ENCODE measurements at places on chromosomes 7 and 10.

GRCh38 chr10:113875212-113875611 lies 20.8 kb downstream of the NHLRC2 start:
- no peak for DNase-seq

GRCh38 chr10:85622425-85622824 lies 744.2 kb downstream of the GRID1 start:
- DNase-seq = no peak

GRCh38 chr10:4177791-4178190 lies 392.8 kb upstream of the KLF6 start:
- no peak for DNase-seq

DNA sequence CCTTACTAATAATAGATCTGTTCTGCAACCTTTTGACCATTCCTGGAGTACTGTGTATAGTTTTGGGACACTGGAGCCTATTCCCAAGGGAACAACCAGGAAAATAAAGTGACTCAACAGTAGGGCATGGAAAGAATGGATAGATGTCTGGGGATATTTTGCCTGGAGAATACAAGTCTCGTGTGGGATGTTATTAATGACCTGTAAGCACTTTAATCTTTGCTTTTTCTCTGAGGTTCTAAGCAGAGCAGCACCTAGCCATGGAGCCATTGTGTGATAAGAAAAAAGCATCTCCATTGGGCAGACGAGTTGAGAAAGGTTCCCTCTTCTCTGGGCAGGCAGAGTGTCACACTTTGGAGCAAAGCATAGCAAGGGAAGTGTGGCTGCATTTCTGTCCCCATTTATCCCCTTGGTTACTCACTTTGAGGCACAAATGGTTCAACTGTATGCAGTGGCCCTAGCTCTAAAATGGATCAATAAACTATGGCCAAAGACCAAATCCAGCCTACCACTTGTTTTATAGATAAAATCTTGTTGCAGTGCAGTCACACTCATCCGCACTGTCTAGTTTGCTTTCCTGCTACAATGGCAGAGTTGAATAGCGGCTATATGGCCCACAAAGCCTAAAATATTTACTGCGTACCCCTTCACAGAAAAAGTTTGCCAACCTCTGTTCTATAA lies 21.0 kb upstream of the CCDC71L start:
- DNase-seq = no peak

- DNase-seq = no peak
Observed at GRCh38 chr7:148204639-148205304, 385.8 kb upstream of the C7orf33 start.

DNA sequence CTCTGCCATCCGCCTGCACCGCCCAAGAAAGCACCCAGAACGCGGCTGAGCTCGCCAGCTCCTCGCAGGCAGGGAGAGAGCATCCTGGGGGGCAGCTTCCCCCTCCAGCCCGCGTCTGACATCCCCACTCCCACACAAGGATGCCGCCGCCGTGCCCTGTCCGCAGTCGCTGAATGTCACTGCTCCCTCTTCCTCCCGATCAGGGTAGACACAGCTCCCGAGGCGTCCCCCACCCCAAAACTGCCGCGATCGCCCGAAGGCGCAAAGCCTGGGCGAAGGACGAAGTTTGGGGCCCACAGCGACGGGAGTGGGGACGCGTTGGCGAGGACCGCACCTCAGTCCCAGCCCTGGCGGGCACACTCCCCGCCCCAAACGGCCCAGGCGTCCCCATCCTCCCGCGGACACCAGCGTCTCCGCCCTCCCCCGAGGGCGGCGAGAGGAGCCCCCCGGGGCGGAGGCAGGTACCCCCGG lies 1.5 kb upstream of the KAT6B start:
- DNase-seq = no peak

GRCh38 chr10:88541116-88541626 lies 41.9 kb downstream of the RNLS start:
- DNase-seq = no peak

DNA sequence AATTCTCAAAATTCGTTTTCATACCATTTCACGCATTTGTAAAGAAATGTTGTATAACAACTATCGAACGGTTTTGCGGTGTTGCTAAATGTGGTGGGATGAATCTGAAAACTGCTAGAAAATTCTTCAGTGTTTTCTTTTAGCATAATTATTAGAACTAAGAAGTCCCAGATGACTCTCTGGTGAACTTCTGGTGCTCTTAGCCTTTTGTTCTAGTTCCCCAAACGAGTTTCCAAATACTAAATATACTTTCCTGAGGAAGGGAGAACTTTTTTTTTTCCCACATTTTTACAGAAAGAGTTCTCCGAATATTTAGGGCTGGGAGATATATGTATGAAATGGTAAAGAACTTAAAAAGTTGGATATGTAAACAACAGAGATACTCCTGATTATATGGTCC lies 82.5 kb downstream of the ICA1 start:
- DNase-seq = no peak

DNA sequence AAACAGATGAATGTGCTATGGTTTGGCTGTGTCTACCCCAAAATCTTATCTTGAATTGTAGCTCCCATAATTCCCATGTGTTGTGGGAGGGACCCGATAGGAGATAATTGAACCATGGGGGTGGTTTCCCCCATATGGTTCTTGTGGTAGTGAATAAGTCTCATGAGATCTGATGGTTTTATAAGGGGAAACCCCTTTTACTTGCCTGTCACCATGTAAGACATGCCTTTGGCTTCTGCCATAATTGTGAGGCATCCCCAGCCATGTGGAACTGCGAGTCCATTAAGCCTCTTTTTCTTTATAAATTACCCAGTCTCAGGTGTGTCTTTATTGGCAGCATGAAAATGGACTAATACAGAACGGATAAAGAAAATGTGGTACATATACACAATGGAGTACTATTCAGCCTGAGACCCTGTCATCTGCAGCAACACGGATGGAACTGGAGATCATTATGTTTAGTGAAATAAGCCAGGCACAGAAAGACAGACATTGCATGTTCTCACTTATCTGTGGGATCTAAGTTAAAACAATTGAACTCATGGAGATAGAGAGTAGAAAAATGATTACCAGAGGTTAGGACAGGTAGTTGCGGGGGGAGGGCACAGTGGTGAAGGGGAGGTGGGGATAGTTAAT lies 587.6 kb upstream of the NRP1 start:
- DNase-seq = no peak

DNA sequence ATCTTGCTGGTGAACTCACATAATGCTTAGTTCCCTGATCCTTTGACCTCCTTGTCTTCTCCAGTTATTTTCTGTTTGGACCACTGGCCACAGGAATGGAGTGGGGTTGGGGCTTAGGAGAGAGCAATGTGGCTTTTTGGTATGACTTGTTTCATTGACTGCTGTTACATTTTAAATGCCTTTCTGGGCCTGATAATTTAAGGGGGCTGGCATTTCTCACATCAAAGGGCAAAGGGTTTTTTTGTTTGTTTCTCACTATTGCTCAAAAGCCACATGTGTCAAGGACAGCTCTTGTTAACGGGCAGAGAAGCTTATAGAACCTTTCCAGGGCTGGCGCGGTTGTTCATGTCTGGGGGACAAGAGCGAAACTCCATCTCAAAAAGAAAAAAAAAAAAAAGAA lies 161.2 kb upstream of the TNRC18 start:
- DNase-seq = no peak

- no peak for DNase-seq
Observed at GRCh38 chr7:91067242-91067641, 197.0 kb upstream of the FZD1 start.

- no peak for DNase-seq
Observed at GRCh38 chr10:88805361-88805760, 2.8 kb downstream of the LIPM start.

DNA sequence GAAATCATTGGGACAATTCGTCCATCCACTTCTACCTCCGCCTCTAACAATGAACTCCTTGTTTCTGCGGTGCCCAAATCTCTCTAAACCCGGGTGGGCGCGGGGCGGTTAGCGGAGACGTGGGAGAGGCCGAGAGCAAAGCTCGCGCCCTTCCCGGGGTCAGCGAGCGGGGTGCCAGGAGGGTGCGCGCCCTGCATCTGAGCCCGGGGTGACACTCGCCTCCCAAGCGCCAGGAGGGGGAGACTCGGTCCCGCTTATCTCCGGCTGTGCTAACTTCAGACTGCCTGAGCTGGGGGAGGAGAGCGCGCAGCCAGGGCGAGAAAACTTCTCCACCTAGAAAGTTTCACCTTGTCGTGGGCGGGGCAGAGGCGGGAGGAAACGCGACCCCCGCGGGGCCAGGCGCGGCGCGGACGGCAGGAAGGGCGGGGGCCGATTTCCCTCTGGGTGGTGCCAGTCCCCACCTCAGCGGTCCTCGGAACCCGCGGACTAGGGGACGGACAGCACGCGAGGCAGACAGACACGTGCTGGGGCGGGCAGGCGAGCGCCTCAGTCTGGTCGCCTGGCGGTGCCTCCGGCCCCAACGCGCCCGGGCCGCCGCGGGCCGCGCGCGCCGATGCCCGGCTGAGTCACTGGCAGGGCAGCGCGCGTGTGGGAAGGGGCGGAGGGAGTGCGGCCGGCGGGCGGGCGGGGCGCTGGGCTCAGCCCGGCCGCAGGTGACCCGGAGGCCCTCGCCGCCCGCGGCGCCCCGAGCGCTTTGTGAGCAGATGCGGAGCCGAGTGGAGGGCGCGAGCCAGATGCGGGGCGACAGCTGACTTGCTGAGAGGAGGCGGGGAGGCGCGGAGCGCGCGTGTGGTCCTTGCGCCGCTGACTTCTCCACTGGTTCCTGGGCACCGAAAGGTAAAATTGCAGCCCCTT lies at the start of gene MET:
MET (plus strand) TSS at position 516 of the 915 bp plus-strand sequence. CDS start 26,889 bp downstream, outside the sequence.
- DNase-seq = peak; percentile 61

- no peak for DNase-seq
Observed at GRCh38 chr7:12979181-12979580, 291.7 kb downstream of the ARL4A start.

- no peak for DNase-seq
Observed at GRCh38 chr10:70590655-70591416, 11.7 kb downstream of the PRF1 start.

GRCh38 chr7:151368136-151368571 lies 26.5 kb downstream of the NUB1 start:
- peak; percentile 85 for DNase-seq

GRCh38 chr7:142477079-142477651 lies 219.3 kb upstream of the PRSS58 start:
- no peak for DNase-seq

GRCh38 chr10:69464401-69464800 lies 13.1 kb downstream of the TSPAN15 start:
- DNase-seq = no peak

DNA sequence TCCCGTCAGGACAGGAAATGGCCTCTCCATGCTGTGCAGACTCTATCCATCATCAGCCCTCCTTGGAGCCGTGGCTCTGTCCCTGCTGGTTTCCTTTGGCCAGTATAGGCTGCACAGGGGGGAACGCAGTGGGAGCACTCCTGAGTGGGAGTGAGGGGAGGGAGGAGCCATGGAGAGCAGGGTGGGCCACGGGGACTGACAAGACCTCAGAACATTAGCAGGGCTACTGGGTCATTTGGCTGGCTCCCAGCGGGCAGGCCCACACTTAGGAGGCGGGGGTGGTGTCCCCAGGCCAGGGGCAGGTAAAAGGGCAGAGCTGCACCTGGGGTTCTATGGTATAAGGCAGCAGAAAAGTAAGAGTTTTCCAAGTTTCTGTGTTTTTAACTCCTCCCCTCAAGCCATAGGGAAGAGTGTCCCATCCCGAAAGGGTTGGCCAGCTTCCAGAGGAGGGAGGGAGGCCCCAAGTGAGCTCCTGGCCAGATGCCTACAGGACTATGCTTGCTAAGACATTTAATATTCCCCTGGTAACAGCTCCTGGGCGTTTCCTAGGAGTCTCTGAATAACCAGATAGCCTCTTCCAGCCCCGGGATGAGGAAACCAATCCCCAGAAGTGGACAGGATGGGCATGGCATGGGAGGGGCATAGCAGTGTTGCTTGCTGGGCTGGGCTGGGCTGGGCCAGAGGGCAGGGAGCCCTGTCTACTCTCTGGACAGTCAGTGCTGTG lies 5.5 kb upstream of the OPN4 start:
- peak; percentile 7 for DNase-seq

DNA sequence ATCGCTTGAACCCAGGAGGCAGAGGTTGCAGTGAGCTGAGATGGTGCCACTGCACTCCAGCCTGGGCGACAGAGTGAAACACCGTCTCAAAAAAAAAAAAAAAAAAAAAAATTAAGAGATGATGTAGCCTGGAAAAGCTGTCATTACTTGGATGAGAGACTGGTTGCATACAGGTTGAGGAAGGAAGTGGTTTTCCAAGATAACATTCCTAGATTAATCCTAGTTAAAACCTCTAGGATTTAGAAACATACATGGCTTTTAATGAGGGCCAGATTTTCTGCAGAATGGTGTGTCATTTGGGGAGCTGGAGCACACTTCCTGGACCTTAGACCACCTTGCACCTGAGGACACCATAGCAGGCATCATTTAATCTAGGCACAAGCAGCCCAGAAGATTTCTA lies 17.8 kb downstream of the VWA2 start:
- DNase-seq = no peak

- peak; percentile 67 for DNase-seq
Observed at GRCh38 chr7:152435384-152436110, at the start of gene KMT2C. KMT2C (minus strand) TSS chr7:152436003; CDS start chr7:152435786, 217 bp downstream.

DNA sequence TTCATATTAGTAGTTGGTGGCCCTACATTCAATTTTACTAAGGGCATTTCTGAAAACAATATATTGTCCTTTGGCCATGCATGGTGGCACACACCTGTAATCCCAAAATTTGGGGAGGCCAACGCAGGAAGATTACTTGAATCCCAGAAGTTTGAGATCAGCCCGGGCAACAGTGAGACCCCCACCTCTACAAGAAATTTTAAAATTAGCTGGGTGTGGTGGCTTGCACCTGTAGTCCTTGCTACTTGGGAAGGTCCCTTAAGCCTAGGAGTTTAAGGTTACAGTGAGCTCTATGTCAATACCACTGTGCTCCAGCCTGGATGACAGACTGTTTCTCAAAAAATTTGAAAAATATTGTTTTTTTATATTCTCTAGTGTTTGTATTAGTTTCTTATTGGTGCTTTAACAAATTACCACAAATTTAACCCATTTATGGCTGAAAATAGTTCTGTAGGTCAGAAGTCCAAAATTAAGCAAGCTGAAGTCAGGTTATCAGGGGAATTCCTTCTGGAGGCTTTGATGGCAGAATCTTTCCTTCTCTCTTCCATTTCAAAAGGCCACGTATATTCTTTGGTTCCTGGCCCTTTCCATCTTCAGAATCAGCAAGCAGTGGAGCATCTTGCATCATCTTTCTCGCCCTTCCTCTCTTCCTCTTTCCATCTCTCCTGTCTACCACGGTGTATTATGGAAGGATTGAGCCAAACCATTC lies 12.4 kb downstream of the CBX3 start:
- DNase-seq = no peak

DNA sequence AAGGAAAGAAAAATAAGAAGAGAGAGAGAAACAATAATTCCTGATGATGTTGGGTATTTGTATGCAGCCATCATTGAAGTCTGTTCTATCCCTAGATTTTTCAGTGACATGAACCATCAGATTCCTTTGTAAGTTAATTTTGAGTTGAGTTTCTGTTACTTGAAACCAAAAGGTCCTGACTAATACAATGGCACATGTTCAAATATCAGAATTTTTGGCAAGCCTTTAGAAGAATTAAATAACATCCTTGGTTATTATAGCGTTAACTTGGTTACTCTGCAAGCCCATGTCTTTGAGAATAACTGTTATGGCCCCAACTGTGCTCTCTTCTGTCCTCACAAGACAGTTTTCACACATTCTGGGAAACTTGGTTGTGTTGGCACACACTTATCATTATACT lies 66.5 kb downstream of the SYPL1 start:
- no peak for DNase-seq

All from activated naive CD4-positive, alpha-beta T cell treated with anti-CD3 and anti-CD28 coated beads, Interleukin-2, amount 10 ng/mL, durations not matched to agents 7 days and 5 days (primary cell).